ENCODE measurements at places on chromosomes 7 and 10.

DNA sequence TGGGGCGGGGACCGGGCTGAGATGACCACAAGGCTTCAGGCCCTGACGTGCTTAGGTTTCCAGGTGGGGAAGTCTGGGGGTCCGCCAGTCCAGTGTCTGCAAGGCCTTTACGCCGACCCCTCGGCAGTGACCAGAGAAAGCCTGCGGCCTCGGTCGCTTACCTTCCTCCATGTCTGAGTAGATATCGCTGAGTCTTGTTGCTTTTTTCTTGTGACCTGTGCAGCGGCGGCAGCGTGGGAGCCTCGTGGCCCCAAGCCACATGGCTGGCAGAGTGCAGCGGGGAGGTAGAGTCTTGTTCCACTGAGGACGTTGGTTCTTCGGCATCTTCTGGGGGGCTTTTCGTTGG lies 329 bp downstream of the NOLC1 start:
- no peak for DNase-seq

GRCh38 chr7:98826811-98827231 lies 43.0 kb downstream of the TMEM130 start:
- no peak for DNase-seq

DNA sequence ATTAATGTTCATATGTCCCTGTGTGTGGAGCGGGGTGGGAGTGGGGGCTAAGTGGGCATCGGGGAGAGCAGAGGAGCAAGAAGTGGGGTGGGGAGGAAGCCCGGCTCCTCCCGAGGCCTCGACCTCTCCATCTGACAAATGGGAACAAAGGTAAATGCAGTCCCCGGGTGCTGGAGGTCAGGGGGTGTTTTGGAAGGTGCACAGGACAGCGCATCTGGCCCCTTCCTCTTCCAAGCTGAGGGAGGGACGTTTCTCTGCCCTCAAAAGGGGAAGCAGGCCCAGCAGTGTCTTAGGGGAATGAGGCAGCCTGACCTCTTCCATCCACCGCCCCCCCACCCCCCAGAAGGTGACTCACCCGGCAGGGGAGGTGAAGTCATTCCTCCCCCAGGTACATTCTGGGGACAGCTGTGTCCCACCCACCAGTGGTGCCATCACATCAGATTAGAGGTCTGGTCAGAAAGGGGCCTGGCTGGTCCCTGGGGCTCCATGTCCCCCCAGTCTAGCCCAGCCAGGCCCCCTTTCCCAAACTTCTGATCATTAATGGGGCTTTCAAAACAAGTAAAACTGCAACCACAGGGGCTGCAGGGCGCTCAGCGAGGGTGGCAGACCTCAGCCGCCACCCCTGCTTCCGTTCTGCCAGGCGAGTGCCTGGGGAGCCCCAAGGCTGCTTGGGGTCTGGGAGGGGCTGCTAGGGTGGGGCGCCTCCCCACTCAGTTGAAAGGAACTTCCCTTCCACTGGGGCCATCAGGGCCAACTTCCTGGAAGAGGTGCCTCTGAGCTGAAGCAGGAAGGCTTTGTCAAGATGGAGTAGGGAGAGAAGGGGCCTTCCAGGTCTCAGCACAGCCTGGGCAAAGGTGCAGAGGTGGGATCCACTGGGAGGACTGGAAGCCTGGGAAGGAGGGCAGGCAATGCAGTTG lies 10.8 kb downstream of the LFNG start:
- peak; percentile 94 for DNase-seq

GRCh38 chr7:75663302-75663907 lies 75.3 kb downstream of the HIP1 start:
- DNase-seq: no peak

DNA sequence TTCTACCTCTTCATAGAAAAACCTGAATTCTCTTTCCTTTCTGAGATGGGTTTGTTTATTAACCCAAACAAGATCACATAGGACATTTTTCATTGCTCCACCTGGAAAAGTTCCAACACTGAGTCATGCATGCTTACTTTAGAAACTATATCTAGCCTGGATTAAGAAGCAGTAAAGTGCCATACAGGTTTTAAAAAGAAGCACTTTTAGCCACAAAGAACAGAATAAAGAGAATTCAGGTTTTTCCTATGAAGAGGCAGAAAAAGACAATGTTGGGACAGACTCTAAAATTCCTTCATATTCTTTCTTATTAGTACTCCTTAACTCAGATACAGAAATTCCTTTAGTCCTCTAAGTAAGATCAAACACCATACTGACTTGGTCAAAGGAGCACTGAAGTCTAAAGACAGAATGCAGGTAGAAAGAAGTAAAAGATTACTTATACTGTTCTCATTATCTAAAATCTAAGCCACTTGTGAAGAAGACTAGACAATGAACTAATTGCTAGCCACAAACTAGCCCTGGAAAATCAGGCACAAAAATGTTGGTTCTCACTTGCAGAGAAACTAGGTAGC lies 241.3 kb downstream of the ANK3 start:
- no peak for DNase-seq

DNA sequence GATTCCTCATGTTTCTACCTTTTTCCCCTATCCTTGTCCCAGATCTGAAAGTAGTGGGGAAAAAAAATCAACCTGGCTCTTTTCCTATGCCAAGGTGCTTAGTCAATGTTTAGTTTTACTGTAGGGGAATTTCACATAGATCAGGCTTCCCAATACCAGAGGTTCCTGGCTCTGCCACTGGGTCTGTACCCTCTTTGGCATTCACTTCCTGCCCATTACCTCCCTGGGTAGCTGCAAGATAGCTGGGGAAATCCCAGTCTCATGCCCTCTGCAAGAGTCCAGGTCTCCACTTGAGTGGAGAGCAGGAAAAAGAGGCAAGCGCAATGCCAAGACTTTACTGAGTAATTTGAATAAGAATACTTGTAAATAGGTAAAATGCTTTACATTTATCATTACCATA lies 3.5 kb upstream of the BPGM start:
- DNase-seq: no peak

GRCh38 chr10:20616918-20617810 lies 279.9 kb downstream of the NEBL start:
- DNase-seq: peak; percentile 81

- DNase-seq: peak; percentile 37
Measured at GRCh38 chr7:144854839-144855424, 19.1 kb upstream of the TPK1 start.

DNA sequence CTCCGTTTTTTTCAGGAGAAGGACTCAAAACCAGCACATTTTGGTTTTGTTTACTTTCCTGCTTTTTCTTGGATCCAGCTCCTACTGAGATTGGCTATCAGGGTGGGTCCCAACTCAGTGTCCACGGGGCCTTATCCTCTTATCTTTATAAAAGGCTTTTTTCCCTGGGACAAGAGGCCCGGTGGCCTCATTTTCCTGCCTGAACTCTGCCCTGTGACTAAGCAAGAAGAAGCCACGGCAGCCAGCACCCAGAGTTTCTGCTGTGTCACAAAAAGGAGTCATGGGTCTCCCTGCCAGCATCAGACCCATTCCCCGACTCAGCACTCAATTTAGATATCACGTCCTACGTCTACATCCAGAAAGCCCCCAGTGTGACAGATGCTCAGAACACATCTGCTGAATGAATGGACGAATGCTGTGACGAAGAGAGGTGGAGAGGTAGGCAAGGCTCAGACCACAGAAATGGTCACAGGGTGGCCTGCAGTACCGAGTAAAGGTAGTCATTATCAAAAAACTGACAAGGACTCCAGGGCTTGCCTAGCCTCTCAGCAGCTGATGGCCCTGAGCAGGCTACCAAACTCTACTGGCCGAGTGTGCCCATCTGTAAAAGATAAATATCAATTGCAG lies 16.7 kb downstream of the DLG5 start:
- peak; percentile 69 for DNase-seq

DNA sequence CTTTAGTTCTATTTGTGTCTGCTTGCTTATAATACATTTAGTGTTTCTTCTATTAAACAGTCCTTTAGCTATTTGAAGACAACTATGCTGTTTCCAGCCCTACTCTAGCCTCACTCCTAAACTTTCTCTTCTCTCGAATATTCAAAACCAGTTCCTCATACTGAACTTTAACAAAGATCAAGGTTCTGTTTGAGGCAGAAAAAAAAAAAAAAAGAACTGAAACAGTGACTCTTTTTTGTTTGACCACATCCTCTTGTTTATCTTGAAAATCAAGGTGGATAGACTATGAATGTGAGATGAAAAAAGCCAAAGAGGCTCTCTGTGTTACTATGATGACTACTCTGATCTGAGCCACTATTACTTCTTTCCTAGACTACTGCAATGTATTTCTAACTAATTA lies 154.3 kb downstream of the ZNF365 start:
- DNase-seq: peak; percentile 75

DNA sequence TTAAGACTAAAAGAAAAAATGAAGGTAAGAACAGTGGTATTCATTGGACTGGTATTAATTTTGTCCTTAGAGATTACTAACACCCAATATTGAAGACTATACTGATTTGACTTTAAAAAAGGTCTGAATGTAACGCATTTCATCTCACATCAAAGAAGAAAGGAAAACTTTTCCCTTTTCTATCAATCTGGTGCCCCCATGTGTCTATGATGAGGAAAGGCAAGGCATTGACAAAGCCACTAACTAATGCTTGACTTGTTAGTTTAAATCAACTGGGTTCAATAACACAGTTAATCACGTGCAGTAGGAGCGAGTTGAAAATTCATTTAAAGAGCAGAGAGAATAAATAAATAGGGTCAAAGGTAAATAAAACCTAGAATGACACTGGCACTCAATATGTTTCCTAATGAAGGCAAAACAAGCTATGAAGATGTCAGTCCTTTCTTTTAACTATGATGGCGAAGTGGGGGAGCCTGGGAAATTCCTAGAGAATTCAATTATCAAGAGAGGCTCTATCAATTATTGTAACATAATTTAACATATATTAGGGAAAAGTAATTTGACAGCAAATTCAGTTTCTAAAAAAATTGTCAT lies 180.9 kb downstream of the ANK3 start:
- DNase-seq: peak; percentile 34

Measured in common myeloid progenitor, CD34-positive (primary cell).